ENCODE measurements at places on chromosomes 7 and 10.

- DNase-seq = no peak
These were observed 57.6 kb downstream of the GTF2IRD1 start for GRCh38 chr7:74511345-74511744.

DNA sequence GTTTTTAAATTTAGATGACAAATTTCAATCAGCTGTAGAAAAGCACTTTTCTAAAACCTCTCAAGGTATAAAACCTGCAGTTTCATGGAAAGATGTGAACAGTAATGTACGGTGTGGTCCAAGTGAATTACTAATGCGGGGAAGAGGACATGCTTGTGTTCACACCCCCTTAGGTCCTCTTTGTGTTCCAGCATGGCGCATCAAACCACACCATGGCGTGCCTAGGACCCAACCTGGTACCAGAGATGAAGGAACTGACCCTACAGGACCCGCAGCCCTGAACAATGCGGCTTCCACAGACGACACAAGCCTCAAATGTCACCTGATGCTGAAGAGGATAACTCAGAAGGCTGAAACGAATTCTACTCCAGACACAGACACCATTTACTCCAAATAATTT lies 81.3 kb upstream of the GPR22 start:
- DNase-seq = no peak

DNA sequence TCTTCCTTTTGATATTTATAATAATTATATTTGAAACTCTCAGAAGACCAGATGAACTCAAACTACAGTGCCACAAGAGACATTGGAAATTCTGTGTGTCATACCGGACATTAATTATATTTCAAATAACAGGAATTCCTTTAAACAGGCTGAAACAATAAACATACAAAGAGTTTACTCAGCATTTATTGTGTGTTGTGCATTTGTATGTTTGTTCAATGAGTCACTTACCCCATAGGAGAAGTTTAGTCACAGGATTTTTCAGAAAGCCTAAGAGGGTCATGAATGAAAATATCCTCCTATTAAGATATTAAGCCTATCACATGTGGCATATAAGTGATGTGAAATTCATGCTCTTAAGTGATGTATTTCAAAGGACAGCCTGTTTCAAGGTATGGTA lies 566.8 kb downstream of the CNTNAP2 start:
- DNase-seq = no peak

GRCh38 chr10:95276367-95277200 lies 14.2 kb downstream of the PDLIM1 start:
- no peak for DNase-seq

GRCh38 chr7:23347682-23348180 lies 48.6 kb downstream of the MALSU1 start:
- DNase-seq = no peak

GRCh38 chr10:102269017-102269416 lies 23.7 kb downstream of the GBF1 start:
- no peak for DNase-seq

Measured in activated gamma-delta T cell (primary cell).